Fibroblast of lung (primary cell): ENCODE measurements at places on chromosomes 7 and 10. TPM values are rescaled to one million over a fixed set of nuclear protein-coding genes. Genes with fewer than 3 reads are reported as not detected.

DNA sequence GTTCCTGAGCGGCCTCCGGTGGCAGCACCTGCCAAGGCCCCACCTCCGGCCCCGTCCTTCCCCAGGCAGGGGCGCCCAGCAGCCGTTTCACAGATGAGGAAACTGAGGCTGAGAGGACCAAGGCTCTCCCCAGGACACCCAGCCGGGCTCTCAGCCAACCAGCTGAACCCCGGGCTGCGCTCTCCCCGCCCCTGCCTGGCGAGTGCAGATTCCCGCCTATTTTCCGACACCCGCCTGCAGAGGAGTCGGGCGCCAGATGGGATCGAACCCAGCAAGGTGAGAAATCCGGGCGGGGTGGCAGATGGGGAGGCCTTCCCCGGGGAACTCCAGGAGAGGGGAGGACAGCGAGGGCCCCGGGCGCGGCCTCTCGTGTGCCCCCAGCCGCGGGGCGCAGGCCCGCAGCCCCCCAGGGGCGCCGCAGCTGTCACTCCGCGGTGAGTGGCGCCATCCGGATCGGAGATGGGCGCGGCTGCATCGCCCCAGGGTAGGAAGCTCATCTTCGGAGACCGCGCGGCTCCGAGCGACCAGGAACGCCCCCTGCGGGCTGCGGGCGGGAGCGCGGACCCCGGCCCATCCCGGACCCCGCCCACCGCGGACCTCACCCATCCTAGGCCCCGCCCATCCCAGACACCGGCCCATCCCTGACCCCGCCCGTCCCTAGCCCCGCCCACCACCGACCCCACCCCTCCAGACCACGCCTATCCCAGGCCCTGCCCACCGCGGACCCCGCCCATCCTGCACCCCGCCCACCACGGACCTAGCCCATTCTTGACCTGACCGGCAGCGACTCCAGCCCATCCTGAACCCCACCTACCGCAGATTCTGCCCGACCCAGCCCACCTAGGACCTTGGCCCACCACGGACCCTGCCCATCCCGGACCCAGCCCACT, 90.3 kb downstream of the MICALL2 start:
- DNase-seq: no peak

The TPK1 gene
- total RNA-seq: 3.9 and 4.1 TPM in 2 replicates

The ST8SIA6 gene
- total RNA-seq: under 0.01 and 0.26 TPM in 2 replicates

The CTNNA3 gene
- total RNA-seq: under 0.01 TPM in 1 of 2 replicates, not detected in the other

The NEURL1 gene
- total RNA-seq: under 0.01 TPM in 1 of 2 replicates, not detected in the other
